ENCODE measurements at places on chromosomes 3 and 15.

GRCh38 chr3:189766416-189766815, 135.2 kb downstream of the TP63 start:
- no peak for DNase-seq

DNA sequence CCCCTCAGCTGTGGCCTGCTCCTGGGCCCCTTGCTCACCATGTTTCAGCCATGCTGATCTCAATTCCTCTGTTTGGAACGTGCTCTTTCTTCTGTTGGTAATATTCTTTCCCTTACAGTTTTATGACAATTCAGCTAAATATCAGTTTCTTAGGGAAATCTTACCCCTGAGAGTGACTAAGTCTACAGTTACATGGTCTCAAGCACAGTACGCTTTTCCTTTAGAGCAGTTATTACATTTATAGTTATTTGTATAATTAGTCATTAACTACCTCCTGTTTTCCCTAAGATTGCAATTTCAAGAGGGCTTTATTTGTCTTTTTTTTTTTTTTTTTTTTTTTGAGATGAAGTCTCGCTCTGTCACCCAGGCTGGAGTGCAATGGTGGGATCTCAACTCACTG, 23.5 kb downstream of the C3orf62 start:
- no peak for DNase-seq

DNA sequence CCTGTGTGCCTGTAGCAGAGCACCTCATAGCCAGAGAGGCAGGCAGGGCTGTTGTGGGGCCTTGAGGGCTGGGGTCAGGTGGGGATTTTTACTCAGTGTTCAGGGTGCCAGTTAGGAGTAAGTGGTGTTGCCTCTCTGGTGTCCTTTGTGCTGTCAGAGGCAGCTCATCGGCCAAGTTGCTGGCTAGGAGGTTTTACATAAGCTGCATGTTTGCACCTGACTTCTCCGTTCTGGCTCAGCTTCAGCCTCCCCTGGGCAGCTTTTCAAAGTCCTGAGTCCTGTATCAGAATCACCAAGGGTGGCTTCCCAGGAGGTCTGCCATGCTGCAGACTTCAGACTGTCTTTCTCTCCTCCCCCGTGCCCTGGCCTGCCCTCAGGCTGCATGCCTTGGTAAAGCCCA, 242.6 kb upstream of the TPM1 start:
- no peak for DNase-seq

- DNase-seq = no peak
These were observed 12.5 kb upstream of the CADM2 start for GRCh38 chr3:84946240-84946639.

DNA sequence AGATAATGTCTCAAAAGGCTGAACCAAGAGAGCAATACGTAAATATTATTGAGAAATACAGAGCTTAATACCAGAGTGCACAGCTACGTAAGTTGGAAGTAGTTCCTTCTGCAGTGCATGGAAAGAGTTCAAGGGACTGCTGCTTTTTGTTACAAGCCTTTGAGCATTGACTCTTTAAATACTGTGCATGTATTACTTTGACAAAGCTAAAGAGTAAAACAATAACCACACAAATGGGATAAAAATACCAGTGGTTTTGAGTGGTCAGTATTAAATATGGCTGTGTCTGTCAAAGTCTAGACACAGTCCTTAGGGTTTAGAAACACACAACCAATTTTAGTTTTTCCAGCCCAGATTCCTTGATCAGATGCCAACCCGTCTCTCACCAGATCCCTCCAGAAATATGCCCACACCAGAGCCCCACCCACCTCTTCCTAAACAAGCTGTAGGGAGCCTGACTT, 62.1 kb downstream of the SSR3 start:
- DNase-seq = no peak

DNA sequence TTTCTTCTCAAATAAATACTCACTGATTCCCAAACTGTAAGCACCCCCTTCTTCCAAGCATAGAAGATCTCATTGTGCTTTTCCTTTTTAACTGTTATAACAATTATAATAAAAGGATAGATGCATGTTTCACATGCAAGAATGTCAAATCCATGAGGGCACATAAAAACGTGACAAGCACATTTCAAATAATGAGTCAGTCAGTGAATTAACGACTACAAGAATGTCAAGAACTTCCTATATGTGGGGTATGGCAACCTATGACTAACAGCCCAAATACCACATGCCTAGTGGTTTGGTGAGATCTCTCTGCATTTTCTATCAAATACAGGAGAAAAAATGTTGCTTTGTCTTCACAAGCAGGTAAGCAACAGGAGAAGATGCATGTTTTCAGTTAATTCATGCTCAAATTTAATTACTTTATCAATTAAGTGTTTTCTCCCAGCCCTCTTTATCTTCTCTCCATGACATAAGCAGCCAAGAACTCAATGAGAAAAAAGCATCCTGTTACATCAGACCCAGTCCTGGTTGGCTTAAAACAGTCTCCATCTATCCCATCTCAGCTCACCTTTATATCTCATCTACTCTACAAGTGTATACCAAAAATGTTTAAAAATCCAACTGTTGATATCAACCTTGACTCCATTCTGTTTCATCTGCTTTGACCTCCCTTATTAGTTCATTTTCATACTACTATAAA, 181.5 kb upstream of the LMCD1 start:
- no peak for DNase-seq

GRCh38 chr3:38115645-38116427, 21.1 kb downstream of the ACAA1 start:
- no peak for DNase-seq

- no peak for DNase-seq
These were observed 524.9 kb upstream of the PROK2 start for GRCh38 chr3:72309661-72310418.

DNA sequence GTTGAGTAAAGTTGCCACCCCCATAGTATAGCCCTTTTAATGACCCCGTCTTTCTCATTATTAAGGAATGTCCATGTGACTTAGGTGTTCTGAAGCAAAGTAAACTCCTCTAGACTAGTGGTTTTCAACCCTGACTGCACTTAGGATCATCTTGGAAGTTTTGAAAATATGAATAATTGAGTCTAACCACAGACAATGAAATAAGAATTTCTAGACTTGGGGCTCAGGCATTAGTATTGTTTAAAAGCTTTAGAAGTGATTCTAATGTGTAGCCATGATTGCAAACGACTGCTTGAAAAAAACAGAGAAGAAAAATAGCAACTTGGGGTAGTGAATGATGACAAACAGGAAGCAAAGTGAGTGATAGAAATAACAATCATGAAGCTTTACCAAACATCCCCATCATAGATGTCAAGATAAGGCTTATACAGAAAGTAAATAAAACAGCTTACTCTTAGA, 35.0 kb downstream of the ALCAM start:
- no peak for DNase-seq

DNA sequence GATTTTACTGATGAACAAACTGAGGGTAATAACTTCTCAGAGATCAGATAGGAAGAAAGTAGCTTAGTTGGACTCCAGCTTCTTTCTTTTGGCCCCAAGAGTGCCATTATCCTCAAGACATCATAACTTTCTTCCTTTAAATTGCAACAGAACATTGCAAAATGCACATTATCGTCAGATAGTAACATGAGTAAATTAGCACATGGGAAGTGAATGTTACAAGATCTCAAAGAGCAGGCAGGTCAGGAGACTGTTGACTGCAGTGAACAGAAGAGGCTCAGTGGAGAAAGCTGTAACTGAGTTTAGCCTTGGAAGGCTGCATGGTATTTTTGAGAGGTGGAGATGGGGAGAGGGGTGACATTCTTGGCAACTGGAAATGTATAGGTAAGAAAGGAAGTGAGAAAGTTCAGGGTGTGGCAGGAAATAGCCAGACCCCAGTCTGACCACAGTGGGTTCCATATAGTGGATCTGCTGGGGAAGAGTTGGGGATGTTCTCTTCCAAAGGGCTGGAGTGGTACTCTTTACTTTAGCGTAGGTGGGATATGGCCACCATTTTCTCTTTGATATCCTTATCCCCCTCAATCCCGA, 307.7 kb downstream of the RPLP1 start:
- DNase-seq = no peak

Measured in CD8-positive, alpha-beta T cell (primary cell).